SJCRH30 (cell line): ENCODE measurements at places on chromosomes 16 and 17. TPM values are rescaled to one million over a fixed set of nuclear protein-coding genes. Genes with fewer than 3 reads are reported as not detected.

Gene WNT9B
- total RNA-seq, result not detected in 2 replicates

Gene KRTAP3-2
- total RNA-seq, result not detected in 2 replicates

Gene EVI2B
- total RNA-seq, result not detected in 2 replicates

Gene MFAP4
- 79.6 and 82.5 TPM in 2 replicates for total RNA-seq

Gene TEKT1
- total RNA-seq, result not detected in 2 replicates

GRCh38 chr17:67390646-67391361 lies 13.7 kb downstream of the PITPNC1 start:
- DNase-seq, result peak; percentile 80

DNA sequence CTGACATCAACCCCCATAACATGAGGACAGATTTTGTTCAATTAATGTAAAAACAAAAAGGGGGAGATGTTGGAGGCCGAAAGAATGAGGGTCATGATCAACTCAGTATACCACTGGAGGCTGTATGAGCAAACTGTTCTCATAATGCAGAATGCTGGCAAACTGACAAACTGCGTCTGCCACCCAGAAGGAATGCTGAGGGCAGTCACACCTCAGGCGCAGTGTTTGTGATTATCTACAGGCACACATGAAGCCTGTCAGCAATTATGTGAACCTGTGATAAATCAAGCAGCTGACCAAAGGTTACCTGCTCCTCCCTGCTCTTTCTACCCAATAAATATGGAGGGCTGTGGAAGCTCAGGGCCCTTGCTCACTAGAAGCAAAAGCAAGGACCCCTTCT lies 27.3 kb downstream of the CD300LG start:
- no peak for DNase-seq

- no peak for DNase-seq
Observed at GRCh38 chr16:57620335-57621231, 7.8 kb upstream of the ADGRG1 start.

DNA sequence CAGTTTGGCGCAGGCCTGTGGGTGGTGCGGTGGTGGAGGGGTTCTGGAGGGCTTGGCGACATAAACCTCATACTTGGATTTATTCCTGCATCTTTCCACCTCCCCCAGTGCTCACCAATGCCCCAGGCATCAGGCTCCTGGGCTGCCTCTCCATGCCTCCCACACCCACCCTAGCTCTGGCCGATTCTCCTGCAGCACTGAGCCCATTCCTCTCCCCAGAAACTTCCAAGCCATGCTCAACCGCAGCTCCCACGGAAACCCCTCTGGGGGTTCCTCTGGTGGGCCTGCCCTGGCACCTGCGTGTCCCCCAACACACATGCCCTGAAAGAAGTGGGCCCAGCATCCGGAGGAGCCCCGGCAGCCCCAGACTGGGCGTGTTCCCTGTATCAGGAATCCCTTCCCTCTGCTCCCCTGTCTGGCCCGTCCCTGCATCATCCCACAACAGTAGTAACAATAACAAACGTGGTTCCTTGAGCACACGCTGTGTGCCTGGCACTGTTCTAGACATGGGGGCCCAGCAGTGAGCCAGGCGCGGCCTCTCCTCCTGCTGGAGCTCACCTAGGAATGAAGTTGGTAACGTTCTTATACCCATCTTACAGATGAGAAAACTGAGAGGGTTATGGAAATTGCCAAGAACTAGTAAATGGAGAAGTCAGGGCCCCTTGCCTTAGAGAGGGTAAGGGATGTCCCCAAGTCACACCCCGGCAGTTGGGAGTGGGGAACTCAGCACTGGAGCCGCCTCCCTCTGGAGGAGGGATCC lies 2.3 kb downstream of the PRSS21 start:
- DNase-seq, result no peak

DNA sequence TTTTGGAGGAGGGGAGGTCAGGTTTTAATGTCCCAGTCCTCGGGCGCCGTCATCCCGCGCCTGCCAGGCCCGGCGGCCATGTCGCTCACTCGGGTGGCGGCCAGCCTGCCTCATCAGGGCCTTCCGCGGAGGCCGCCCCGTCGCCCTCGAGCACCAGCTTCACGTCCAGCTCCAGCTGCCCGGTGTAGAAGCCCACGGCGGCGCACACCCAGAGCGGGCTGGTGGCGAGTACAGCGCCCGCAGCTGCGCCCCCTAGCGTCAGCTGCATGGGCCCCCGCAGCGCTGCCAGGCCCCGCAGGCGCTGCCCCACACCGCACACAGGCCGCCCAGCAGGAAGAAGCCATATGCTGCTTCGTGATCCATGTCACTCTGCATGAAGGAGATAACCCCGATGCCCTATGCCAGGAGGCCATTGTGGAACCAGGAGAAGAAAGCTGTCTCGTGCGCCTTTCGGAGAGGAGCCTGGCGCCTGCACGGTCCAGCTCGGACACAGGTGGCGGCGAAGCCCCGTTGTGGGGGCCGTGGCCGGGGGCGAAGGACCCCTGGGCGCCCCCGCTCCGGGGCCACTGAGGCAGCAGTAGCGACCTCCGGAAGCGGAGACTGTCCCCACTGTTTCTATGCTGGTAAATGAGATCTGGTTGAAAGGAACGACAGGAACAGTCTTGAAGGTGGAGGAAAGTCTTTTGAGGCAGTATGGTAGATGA lies 9.6 kb downstream of the AP2B1 start:
- DNase-seq, result no peak

DNA sequence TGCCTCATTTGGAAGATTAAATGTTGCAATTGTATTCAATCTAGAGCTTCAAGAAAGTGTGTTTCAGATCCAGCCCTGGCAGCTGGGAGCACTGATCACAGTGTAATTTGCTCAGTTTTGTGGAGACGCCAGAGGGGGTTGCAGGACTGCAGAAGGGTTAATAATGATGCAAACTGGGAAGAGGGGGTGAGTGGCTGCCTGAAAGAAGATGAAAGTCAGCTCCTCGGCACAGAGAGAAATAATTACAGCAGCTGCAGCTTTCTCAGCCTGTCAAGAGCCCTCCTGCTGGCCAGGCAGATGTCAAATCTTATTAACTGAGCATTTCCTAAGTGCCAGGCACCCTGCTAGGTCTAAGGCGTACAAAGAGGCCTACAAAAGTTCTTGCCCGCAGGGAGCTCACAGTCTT lies 97.7 kb downstream of the ZNF18 start:
- peak; percentile 63 for DNase-seq

- no peak for DNase-seq
Observed at GRCh38 chr17:41037853-41038350, 3.2 kb upstream of the KRTAP1-3 start.

DNA sequence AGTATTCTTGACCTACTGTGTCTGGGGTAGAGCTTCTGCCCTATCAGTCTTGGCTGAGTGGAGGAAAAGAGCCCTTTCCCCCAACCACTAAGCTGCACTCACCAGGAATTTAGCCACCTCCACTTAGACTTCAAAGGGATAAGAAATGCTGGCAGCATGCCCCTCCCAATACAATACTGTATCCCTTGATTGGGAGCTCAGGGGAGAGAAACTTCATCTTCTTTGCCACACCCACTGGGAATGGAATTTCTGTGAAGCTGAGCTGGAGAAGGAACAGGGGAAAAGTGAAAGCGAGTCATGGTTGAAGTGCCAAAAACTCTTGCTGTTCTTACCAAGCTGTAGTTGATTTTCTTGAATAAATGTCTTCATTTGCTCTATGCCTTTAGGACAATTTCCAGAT lies 68.8 kb downstream of the CEP112 start:
- no peak for DNase-seq

DNA sequence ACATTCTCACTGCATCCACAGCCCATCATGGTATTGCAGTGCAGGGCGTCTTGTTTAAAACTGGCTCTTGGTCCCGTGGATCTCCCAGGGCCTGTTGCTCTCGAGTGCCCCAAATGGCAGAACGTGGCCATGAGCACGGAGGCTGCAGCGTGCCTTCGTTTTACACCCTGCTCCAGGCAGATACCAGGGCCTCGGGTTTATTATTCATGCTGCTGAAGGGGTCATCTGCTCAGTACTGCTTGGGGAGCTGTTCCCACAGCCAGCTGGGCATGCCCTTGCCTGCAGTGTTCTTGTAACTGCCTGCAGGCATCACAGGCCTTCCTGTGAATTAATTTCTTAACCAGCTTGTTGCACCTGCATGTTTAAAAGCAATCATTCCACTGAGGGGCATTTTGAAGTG lies 129.7 kb upstream of the CHMP6 start:
- DNase-seq, result no peak

DNA sequence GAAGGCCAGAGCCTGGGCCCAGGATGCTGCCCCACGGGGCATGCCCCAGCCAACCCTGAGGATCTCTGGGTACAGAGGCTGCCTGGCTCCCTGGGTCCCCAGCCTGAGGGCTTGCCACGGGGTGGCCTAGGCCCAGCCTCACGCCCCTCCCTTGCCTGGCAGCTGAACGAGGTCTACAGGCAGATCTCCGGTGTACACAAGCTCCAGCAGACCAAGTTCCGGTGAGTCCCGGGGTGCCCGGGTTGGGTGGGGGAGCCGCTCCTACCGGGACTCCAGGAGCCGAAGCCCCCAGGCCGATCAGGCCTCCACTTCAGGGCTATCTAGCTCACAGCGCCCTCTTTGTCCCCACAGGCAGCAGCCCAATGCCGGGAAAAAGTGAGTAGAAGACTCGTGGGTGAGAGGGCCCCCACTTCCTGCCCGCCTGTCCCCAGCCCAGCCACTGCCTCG lies 19.4 kb downstream of the ITGB4 start:
- DNase-seq, result no peak

DNA sequence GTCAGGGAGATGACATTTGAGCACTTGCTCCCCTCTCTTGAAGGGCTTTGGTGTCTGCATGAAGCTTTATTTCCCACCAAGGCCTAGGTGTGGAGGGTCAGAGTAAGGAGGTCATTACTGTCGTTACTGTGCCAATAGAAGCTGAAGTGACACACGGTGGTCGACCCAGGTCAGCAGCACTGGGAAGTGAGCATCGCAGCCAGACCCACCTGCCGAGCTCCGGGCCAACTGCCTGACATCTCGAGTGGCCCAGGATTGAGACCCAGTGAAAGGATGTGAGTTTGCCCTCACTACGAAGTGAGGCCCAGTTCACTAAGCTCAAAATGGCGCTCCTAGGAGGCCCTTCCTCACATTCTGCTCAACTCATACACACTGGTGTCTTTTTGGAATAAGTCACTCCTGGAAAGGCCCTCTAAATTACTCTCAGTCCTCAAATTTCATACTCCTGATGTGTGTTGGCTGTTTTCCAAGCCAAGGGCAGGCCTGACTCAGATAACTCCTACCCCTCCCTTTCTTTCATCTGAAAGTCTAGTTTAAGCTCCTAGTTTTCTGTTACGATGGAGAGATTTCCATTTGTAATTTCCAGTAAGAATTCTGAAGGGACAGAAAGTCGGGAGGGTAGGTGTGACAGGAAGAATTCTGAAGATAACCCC lies 200.4 kb downstream of the LGALS9B start:
- DNase-seq, result peak; percentile 76

DNA sequence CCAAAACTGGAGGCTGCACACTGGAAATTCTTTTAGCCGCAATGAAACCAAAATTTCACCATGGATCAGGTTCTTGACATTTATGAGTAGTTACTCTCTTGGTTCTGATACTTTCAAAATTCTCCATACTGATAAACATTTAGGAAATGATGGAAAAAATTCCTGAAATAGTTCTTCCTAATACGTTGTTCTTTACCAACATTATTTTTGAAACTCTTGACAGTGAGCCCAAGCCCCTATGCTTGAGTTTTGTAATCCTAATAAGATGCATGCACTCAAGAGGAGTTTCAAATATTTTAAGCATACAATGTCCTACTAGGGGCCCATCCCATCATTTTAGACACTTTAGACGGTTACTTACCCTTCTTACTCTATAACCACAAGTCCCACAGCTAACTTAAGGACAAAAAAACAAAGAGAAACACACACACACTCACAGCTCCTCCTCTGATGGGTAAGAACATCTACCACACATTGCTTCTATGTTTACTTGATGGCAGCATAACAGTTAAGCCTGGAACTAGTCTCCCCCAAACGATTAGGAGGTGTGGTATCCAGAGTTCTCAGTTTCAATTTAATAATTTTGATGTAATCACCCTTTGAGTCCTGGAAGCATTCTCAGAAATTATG lies 3.7 kb downstream of the VEZF1 start:
- DNase-seq, result no peak

DNA sequence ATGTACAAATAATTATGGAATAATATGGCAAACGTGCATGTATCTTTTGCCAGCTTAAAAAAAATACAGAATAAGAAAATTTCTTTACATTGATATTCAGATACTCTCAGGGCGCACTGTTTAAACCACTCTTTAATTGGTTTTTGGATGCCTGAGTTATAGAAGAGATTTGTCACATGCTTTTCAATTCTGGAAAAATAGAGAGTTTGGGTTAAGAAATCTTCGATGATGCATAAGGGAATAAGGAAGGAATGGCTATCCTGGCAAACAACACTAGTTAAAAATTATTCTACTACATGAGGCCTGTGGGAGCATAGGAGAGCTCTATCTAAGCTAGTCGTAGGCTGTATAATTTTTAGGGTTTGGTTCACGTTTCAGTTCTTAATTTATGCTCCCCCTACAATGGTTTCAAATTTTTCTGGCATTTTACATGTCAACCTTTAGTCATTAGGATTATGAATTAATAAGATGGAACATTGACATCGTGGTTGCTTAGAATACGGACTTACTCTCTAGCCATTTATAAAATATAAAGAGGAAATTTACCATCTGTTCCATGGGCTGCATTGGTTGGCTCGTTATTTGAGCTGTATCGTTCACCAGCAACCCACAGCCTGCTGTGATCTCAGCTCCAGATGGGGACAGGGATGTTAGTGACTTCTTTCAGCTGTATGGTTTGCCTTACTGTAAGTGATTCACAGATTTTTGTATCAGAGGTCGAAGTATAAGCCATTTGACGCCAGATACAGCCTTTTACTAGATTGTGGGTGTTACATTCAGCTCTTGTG lies 15.9 kb downstream of the NARF start:
- DNase-seq, result no peak

DNA sequence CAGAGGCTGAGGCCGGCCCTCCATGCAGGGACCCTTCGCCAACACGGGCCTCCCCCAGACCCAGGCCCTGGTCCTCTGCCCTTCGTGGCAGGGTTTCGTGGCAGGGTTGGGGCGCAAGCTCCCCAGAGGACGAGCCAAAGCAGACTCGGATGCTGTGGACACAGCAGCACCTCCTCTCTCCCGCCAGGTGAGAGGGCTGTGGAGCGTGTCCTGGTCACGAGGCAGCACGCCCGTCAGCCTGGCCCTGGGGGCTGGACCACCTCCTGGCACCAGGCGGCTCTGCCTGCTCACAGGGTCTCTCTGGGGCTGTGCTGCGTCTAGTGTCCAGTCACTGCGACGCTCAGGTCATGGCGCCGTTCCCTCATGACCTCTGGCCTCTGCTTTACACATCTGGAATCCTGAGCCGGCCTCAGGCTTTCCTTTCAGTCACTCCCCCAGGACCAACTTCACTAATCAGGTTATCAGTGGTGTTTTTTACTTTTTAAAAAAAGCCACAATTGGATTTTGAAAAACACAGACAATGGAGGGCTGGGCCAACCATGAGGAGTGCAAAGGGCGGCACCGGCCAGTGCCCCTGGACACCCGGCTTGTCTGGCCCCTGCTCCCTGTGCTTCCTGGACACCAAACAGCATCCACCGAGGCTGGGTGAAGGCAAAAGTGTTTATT lies 5.4 kb downstream of the NDUFAF8 start:
- no peak for DNase-seq
